Activated gamma-delta T cell (primary cell): ENCODE measurements at places on chromosomes 7 and 10.

DNA sequence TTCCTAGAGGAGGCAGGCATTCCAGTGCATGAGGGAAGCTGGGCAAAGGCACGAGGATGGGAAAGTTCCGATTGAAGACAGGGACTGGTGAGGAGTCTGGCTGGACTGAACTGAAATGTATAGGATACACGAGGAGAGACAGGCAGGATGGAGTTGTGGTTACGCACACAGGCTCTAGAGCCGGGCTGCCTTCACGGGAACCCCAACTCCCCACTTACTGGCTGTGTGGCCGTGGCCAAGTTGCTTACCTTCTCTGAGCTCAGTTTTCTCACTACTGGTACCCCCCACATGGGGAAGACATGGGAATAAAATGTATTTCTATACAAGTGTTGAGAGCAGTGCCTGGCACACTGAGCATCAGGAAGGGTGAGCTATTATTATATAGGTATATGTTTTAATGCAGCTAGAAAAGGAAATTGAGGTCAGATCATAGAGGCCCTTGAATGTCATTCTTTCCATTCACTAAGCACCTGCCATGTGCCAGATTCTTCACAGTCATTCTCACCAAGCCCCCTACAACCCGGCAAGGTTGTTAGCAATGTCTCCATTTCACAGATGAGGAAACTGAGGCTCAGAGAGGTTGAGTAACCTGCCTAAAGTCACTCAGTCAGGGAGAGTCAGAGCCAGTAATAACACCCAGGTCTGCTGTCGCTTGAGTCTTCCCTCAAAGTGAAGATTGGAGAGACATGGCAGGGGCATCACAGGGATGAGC lies 9.7 kb downstream of the CHST3 start:
- no peak for DNase-seq

DNA sequence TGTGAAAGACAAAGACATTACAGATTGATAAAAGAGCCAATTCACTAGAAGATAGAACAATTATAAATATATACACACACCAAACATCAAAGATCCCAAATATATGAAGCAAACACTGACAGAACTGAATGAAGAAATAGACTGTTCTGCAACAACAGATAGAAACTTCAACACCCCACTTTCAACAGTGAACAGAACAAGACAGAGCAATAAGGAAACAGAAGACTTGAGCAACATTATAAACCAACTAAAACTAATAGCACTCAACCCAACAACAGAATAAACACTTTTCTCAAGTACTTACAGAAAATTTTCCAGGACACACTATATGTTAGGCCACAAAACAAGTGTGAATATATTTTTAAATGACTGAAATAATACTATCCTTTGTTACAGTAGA lies 10.9 kb downstream of the CDCA7L start:
- DNase-seq, result no peak

DNA sequence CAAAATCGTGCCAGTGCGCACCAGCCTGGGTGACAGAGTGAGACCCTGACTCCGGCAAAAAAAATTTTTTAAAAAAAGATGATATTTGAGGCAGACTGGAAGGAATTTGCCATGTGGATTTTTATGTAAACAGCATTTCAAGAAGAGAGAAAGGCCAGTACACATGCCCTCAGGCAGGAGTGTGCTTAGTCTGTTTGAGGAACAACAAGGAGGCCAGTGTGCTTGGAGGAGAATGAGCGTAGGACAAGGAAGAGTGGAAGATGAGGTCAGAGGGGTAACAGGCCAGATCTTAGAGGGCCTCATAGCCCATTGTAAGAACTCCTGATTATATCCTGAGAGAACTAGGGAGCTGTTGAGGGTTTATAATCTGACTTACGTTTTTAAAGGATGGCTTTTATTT lies 17.2 kb upstream of the STRIP2 start:
- DNase-seq, result no peak

DNA sequence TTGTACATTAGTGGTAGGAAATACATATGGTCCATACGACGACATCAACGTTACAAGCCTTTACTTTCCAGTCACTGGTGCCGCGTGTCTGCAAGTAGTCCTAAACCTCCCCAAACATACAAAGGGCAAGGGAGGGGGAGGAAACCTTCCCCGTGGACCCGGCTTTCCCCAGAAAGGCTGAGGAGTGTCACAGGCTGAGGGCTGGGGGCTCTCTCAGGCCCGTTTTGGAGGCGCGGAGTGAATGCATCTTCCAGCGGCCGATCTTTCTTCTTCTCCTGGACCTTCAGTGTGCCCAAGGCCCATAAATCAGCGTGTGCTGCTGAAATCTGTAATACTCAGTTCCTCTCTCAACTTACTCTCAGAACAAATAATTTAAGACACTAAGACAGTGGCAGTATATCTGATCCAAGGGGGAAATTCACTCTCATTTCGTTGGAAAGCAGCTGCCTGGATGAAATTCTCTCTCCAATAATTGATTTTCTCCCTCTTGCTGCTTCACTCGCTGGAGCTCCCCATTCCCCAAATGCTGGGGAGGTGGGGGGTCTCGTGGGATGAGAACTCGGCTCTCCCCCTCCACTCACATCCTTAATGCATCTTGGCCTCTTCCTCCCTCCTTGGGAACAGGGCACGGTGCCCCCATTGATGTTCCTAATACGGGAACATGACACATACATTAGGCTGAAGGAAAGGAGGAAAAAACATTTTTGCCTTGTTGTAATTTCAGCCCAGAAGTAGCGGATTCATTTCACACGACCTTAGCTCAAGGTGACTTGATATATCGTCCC lies 126.1 kb downstream of the ADARB2 start:
- no peak for DNase-seq

GRCh38 chr10:75611172-75611992 lies 180.0 kb downstream of the LRMDA start:
- DNase-seq, result no peak

DNA sequence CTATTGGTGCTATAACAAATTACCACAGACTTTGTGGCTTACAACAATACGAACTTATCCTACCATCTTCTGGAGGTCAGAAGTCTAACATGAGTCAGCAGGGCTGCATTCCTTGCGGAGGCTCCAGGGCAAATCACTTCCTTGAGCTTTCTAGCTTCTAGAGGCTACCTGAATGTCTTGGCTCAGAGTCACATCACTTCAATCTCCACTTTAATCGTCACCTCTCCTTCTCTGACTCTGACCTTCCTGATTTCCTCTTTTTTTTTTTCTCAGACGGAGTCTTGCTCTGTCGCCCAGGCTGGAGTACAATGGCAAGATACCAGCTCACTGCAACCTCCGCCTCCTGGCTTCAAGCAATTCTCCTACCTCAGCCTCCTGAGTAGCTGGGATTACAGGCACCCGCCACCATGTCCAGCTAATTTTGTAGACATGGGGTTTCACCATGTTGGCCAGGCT lies 44.6 kb upstream of the ANAPC16 start:
- no peak for DNase-seq

- DNase-seq, result no peak
Measured at GRCh38 chr7:128737867-128738385, 1.2 kb upstream of the CALU start.

- DNase-seq, result no peak
Measured at GRCh38 chr10:68871731-68872342, 29.3 kb upstream of the DDX50 start.

GRCh38 chr7:67343572-67343971 lies 346.9 kb downstream of the TYW1 start:
- no peak for DNase-seq

DNA sequence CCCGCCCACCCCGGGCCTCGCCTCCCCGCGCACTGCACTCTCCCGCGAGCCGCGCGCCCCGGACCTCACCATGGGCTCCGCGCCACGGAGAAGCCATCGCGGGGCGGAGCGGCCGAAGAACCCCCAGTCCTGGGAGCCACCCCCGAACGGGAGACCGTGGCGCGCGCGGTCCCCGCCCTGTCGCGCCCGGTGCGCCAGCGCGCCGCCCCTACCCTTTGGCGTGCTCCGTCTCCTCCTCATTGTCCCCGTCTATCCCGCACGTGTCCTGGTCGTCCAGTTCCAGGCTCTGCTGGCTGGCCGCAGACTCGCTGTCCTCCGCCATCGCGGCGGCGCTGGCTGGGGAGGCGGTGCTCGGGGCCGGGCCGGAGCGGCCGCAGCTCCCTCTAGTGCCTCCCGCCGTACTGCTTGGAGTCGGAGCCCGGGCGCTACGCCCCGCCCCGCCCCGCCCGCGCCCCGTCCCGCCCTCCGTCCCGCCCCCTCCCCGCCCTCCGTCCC lies at the start of gene NMT2:
TSS of gene NMT2 (minus strand) at position 403 of the 495 bp plus-strand sequence. CDS start at position 322, 81 bp downstream.
- DNase-seq, result peak; percentile 75

- DNase-seq, result peak; percentile 61
Measured at GRCh38 chr7:74657692-74658177, at the start of gene GTF2I. Gene GTF2I (plus strand): TSS chr7:74657718. CDS start chr7:74689129, 31,411 bp downstream.

GRCh38 chr7:45585628-45586027 lies 11.5 kb downstream of the ADCY1 start:
- DNase-seq, result no peak

GRCh38 chr7:144384555-144385245 lies 18.8 kb downstream of the NOBOX start:
- no peak for DNase-seq

- DNase-seq, result no peak
Measured at GRCh38 chr10:69715156-69715898, 85.3 kb downstream of the FAM241B start.

- no peak for DNase-seq
Measured at GRCh38 chr7:71558806-71559613, 427.1 kb downstream of the GALNT17 start.

DNA sequence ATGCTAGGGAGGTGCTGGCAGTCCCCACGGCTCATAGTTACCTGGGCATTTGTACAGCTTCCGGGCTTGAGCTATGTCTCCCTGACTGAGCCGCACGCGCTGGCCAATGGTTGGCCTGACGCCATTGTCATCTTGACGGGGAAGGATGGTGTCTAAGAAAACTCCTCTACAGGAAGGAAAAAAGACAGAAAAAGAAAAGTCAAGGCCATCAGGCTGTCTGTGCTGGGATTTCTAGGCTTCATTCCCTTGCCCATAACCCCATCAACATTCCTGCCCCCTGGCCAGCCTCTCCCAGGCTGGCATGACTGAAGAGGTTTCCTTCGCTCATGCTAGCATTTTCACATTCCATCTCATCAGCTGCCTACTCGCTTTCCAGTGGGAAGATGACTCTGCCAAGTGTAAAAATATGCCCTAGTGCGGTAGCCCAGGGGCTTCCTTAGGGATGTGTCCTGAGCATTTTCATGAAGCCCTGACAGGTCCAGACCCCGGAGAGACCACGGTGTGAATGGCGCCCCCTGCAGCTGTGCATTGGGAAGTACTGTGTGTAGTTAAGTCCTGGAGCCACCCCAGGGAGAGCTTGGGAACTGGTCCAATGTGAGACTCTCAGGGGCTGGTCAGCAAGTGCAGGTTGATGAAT lies 54.5 kb upstream of the OPALIN start:
- no peak for DNase-seq

DNA sequence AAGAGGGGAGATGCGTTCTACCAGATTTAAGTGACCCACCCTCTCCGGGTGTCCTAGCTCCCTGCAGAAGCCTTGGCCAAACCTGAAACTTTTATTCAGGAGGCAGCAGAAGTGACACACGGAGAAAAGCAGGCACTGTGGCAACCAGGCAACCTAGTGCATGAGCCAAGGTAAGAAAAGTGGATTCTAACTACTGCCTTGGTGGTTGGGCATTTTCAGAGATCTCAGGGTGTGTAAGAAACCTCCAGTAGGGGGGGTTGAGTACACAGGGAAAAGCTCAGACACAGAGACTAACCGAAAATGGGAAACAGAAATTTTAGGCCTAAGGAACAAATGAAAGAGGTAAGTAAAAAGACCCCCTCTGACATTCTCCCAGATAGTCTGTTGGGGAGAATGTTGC lies 645.7 kb downstream of the ANKRD7 start:
- no peak for DNase-seq

- no peak for DNase-seq
Measured at GRCh38 chr10:68315582-68315981, 16.3 kb upstream of the HNRNPH3 start.

DNA sequence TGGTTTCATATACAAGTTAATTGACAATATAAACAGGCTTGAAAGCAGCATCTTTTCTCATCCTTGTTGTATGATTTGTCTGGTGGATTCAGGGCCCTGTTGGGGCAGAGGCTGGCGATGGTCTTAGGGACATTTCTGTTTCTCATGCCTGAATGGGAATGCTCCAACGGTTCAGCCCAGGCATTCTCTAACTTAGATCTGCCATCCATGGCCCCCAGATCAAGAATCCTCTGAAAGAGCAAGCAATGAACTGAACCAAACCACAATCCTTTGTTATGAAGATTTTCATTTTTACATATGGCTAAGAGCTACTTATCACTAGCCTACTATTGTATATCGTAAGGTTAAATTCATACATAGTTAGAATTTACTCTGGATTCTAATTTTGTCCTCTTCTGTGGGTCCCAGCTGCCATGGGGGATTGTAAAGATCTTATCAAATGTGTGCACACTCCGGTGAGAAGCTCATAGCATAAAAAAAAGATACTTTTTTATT lies 163.9 kb downstream of the COBL start:
- no peak for DNase-seq

DNA sequence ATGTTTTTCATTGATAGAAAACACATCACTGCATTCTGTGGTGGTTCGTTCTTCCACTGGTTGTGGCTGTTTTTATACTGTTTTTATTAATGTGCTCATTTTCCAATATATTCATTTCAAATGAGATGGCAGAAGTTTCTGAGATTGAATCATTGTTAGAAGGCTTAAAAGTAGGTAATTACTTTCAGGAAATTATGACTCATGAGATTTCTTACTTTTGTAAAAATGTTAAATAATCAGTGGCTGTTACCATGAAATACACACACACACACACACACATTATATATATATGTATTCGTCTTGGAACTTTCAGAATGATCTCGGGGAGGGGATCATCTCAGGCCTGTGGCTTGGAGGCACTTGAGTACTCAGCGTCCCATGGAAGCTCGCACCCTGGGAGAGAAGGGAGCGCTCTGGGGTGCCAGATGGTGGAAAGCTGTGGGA lies 66.1 kb downstream of the ZMYND11 start:
- DNase-seq, result no peak

GRCh38 chr7:116582806-116583444 lies 58.1 kb downstream of the CAV1 start:
- DNase-seq, result no peak

- DNase-seq, result no peak
Measured at GRCh38 chr7:18597754-18598153, 102.2 kb downstream of the HDAC9 start.

DNA sequence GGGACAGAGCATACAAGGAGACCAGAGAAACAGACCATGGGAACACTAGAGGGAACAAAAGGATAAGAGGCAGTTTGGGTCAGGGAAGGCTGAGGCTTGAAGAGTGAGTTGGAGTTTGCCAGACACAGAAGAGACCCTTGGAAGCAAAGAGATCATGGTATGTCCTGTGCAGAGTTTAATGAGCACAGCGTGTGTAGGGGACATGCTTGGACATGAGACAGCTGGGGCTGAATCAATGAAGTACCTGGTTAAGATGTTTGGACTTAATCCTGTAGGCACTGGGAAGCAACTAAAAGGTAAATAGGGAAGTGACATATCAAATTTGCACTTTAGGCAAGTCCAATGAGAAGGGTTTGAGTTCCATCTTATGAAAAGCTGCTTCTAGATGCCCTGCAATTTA lies 79.6 kb downstream of the KIAA1217 start:
- DNase-seq, result no peak

GRCh38 chr7:108181073-108181985 lies 51.2 kb upstream of the LAMB4 start:
- DNase-seq, result no peak

GRCh38 chr10:26380815-26381214 lies 57.3 kb upstream of the APBB1IP start:
- DNase-seq, result no peak
